Activated CD8-positive, alpha-beta memory T cell treated with anti-CD3 and anti-CD28 coated beads for 48 hours (primary cell): ENCODE measurements at places on chromosomes 13 and 19.

DNA sequence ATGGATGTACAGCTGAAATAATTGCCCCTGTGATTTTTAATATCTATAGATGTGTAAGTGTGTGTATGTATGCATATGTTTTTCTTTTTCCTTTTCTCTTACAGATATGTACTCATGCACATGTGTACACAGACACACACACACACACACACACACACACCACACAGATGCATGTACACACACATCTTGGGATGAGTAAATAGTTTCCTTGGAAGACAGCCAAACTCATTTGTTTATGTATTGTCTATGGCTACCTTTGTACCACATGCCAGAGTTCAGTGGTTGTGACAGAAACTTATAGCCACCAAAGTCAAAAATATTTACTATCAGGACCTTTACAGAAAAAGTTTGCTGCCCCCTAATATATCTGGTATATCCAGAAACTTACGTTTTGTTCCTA lies 192.6 kb downstream of the MAB21L1 start:
- DNase-seq: no peak

GRCh38 chr19:46946611-46947238 lies 72.9 kb upstream of the NPAS1 start:
- DNase-seq: no peak

GRCh38 chr19:3565139-3565538 lies 7.6 kb upstream of the HMG20B start:
- no peak for DNase-seq

GRCh38 chr13:79227418-79227817 lies 178.6 kb downstream of the RBM26 start:
- no peak for DNase-seq

- no peak for DNase-seq
Measured at GRCh38 chr13:21849323-21849722, 178.4 kb downstream of the FGF9 start.

DNA sequence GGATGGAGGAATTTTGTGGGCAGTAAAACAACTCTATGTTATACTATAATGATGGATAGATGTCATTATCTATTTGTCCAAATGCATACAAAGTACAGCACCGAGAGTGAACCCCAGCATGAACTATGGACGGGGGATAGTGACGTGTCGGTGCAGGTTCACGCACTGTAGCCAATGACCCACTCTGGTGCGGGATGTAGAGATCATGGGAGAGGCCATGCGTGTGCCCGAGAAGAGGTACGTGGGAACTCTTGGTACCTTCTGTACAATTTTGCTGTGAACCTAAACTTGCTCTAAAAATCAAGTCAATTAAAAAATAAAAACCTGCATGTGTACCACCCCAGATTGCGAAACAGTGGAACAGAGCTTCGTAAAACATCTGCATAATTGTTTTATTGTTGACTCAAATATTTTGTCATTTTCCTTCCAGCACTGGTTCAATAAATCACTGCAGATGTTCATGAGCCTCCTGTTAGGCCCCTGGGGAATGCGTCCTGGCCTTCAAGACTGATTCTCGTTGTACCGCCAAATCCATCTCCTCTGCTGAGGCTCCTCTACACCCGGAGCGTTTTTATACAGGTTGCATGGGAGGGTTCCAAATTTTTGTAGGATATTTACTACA lies 30.9 kb downstream of the COL4A1 start:
- DNase-seq: no peak

GRCh38 chr13:108425056-108425455 lies 155.5 kb downstream of the TNFSF13B start:
- no peak for DNase-seq

DNA sequence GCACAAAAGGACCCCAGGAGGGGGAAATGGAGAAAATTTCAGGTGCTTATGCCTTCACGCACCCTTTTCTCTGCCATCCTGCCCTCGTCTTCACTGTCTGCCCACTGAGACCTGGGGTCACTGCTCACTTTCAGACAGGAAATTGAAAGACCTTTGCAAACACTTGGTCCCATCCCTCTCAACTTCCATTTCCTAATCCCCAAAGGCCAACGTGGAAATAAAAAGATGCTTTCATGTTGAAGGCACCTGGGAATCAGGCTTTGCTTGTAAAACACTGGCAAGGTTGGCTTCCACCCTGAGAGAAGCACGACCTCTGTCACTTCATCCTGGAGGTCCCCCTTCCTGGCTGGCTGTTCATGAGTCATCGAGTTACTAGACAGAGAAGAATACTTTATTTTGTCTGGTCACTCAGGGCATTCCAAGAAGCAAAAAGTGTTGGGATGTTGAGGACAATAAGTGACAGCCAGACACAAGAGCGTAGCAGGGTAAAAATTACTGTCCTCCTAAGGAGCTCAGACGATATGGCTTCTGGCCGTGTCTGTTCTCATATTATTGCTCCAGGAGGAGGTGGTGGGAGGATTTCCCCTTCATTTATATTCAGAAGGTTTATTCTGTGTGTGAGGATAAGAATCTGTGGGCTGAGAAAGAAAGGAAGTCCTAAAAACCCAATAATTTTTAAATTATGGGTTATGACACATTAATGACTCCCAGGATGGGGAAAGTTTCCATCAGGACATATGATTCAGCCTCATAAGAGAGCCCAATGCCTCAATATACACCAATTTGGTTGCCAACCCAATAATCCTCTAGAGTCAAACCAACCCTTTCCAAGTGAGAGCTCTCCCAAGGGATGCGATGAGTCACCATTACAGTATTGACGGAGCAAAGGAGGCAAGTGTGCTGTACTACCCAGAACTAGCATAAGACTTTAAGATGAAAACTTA lies 409.0 kb downstream of the COG6 start:
- no peak for DNase-seq

GRCh38 chr13:49569993-49570689 lies 15.2 kb downstream of the RCBTB1 start:
- no peak for DNase-seq

GRCh38 chr13:105607426-105607825 lies 928.0 kb downstream of the EFNB2 start:
- DNase-seq: no peak

DNA sequence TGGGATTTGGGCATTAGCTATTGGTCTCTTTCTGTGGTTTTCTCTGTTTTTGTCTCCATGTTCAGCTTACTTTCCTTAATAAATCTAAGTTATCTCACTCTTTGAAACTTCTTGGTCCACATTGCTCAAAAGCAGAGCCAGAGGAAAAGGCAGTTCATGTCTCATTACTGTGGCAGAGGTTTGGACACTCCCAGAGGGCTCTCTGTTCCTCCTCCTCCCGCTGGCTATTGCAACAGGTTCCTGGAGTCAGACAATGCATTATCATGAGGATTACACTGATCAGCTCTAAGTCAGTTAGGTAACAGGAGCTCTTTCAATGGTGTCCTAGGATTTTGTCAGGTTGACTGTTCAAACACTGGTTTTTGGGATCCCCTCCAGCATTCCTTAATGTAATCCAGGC lies 298.8 kb downstream of the NDFIP2 start:
- DNase-seq: no peak

- DNase-seq: no peak
Measured at GRCh38 chr19:45601115-45601514, 897 bp downstream of the GPR4 start.
